ENCODE measurements at places on chromosomes 3 and 15.

GRCh38 chr3:72437661-72438406, 410.4 kb downstream of the SHQ1 start:
- no peak for DNase-seq

DNA sequence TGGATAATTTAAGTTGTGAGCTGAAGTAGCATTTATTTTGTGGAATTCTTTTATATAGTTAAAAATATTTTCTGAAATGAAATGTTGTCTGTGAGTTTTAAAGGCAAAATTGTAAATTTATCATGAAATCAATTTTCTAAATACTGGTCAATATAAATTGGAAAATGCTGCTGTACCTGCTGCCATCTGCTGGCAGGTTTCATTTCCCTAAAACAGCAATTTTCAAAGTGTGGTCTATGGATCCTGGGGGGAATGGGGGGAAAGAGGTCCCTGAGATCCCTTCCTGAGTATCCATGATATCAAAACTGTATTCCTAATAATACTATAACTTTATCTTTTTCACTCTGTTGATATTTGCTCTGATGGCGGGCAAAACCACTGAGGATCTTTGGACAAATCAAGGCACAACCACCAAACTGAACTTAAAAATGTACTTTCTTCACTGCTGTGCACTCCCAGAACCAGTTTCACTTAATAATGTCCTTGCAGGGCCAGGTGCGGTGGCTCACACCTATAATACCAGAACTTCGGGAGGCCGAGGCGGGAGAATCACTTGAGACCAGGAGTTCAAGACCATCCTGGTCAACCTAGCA, 17.2 kb upstream of the CCR4 start:
- DNase-seq, result no peak

- no peak for DNase-seq
Observed at GRCh38 chr3:172303181-172303580, 145.1 kb downstream of the GHSR start.

- DNase-seq, result no peak
Observed at GRCh38 chr15:75517233-75517632, 61.9 kb downstream of the PTPN9 start.

- DNase-seq, result no peak
Observed at GRCh38 chr15:68203956-68204355, 1.2 kb downstream of the CALML4 start.

DNA sequence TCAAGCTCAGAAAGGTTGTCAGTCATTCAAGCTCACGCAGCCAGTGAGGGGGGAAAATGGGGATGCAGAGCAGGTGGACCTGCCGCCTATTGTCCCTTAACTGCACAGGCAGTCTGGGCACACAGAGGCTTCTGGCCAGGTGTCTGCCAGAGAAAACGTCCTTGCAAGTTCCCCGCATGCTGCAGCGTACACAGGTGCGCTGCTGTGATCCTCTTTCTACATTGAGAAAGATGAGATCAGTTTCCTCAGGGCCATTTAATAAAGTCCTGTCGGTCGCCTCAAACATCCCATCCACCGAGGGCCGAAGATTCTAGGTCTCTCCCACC, 445 bp upstream of the TSEN2 start:
- DNase-seq, result no peak

DNA sequence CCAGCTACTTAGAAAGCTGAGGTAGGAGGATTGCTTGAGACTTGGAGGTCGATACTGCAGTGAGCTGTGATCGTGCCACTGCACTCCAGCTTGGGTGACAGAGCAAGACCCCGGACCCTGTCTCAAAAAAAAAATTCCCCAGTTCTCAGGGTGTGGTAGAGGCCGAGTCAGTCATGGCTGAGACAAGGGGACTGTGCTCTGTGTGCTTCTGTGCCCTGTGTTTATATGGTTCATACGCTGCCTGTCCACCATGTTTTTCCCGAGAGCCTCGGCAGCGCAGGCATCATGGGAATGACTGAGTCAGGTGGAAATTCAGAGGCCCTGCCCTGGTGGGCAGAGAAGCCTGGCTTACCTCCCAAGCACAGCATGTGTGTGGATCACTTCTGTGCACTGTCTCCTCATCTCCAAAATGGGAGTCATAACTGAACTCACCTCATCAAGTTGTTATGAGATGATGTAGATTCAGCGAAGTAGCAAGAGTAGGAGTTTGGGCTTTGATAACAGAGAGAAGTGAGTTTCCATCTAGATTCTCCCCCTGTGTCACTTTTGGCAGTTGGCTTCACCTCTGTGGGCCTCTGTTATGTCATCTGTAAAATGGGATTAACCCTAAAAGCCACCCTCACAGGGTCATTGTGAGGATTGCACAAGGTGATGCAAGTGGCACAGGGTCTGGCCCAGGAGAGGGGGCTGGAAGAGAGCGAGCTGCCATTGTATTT, 56.9 kb downstream of the FLNB start:
- DNase-seq, result no peak

DNA sequence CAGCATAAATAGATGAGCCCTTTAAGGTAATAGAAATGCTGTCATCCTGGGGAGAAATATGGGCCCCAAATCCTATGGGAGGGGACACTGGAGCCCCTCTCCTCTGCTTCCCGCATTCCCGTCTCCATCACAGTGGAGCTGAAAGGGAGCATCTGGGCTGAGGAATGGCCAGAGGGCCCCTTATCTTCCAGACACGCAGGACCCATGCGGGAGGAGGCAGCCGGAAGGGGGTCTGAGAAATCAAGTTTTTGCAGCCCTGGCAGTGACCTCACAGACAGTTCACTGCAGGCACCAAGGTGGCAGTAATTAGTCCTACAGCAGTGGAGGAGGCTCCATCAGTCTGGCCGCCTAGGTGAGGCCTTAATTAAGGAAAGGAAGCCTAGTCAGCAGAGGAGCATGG, 80.2 kb downstream of the RAB11A start:
- no peak for DNase-seq

DNA sequence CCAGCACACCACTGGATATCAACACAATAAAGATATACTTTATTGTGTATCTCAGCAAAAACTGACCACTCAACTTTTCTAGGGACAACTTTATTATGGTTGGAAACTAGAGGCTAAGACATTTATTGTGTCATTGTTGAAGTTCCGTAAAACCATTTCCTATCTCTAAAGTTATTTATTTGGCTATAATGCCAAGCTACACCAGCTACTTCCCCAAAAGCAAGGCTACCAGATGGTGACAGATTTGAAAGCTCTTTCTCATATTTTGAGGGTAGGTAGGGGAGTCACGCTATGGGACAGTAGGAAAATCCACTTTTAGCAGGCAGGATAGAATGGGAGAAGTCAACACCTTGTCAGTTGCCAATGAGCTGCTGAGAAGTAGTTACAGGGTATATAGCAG, 834.6 kb upstream of the CFAP20DC start:
- no peak for DNase-seq

DNA sequence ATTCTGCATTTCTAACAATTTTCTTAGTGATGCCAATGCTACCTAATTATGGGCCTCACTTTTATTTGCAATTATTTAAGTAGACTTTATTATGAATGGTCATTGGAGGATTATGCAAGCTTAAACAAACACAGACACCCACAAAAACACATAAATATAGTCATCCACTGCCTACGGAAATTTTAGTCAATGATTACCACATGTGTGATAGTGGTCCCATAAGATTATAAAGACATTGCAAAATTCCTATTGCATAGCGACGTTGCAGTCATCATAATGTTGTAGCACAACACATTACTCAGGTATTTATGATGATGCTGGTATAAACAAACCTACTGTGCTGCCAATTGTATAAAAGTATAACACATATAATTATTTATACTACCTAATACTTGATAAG, 247.8 kb upstream of the ALCAM start:
- no peak for DNase-seq

- DNase-seq, result no peak
Observed at GRCh38 chr3:132652640-132653270, 6.9 kb downstream of the ACAD11 start.

- DNase-seq, result no peak
Observed at GRCh38 chr3:63132461-63133250, 145.5 kb upstream of the SYNPR start.

DNA sequence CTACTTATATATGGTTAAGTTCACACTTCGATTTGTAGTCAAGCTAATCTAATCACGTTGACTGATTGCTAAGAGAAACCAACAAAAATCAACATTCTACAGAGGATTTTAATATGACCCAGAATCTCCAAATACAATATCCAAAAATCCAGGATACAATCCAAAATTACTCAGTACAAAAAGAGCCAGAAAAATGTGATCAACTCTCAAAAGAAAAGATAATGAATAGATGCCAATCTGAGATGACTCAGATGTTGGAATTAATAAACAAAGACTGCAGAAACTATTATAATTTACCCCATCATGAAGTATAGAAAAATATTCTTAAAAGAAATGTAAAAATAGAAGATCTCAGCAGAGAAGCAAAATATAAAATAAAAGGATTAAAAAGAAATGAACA, 22.3 kb downstream of the HACL1 start:
- DNase-seq, result no peak

DNA sequence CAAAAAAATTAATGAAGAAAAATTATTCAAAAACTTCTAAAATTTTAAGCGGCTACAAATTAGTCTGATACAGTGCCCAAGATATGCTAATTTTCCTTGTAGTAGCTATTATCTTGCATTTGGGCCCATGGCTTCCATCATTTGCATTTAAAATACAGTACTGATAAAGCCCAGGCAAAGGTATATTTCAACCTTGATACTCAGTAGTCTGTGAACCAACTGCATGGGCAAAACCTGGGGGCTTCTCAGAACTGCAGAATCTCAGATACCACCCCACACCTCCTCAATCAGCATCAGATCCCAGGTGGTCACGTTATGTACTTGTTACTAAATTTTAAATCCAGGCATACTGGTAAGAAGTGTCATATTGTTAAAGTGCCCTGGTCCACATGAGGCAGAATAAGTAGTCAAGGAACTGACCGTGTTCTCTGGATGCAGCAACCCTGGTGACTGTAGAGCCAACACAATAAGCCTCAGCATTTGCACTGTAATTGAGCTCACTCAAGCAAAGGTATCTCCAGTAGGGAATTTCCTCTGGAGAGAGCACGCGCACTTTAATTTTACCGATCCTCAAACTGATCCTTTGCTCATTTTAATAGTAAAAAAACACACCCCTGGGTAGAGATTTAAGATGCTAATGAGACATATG, 31.9 kb downstream of the ZNF385D start:
- DNase-seq, result no peak

- DNase-seq, result peak; percentile 58
Observed at GRCh38 chr3:129606636-129607390, at the start of gene PLXND1. Gene PLXND1, minus strand, starts transcription at chr3:129606676. Its CDS starts 37 bp downstream, at chr3:129606639.

DNA sequence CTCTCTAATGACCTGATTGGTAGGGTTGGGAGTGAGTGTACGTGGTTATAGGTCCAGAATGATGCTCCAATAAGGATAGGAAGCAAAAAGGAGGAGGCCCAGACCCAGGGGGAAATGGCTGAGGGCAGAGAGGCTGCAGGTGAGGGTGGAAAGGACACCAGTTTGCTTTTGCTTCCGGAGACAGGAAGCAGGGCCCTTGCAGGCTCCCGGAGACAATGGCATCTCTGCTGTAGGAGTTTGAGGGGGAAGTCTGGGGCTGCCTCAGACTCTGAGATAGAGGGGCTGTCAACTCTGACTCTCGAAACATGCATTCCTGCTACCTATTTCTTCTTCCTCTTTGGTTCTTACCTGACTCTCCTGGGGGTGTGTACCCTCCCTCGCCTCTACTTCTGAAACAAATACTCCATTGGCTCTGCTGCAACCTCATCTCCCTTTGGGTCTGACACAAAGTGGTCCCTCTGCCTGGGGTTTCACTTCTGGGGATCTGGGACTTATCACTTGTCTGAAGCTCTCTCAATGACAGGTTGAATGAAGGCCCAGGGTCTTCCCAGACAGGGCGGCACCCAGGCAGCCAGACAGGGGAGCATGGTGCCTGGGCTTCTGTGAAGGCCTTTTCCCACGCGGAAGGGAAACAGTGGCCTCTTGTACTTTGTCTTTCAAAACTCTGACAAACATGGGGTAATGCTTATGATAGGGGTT, 61.5 kb downstream of the CHRD start:
- no peak for DNase-seq

GRCh38 chr3:188305220-188305619, 151.3 kb downstream of the LPP start:
- DNase-seq, result no peak

GRCh38 chr3:57150113-57150581, 15.0 kb downstream of the IL17RD start:
- DNase-seq, result no peak

DNA sequence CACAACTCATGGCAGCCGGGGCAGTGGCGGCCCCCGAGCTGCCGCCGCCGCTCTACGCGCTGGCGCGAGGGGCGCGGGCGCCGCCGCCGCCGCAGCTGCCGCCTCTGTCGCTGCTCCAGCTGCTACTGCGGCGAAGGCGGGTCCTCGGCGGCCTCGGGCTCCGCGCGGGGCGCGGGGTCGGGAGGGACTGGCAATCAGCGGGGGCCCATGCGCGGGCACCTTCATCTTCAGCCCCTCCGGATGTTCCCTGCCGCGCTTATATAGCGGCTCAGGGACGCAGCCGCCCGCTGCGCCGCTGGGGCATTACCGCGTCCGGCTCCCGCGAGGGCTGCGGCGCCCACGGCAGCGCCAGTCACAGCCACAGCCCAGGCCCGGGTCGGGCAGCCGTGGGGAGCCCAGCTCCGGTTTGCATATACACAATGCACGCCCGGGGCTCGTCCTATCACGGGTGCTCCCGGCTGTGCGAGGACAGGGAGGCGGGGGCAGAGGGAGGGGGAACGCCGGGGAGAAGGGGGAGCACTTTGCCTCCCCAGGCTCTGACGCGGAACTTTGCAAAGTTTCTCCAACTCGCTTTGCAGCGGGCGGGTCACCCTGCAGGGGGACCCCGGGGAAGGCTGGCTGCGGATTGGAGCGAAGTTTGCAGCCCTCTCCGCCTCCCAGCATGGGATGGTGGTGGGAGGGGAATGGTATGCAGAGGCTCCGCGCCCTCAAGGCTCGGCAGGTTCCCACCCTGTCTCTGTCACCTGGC, at the start of gene VGLL3:
Gene VGLL3 (minus strand): TSS at position 416 of the 748 bp plus-strand sequence. CDS start 406 bp downstream, at position 10.
- DNase-seq, result no peak

- peak; percentile 26 for DNase-seq
Observed at GRCh38 chr3:66386925-66387650, 113.7 kb downstream of the LRIG1 start.

Data from hypothalamus (tissue), 51 donors.